Activated T-helper 2 cell treated with anti-CD3 and anti-CD28 coated beads, Interferon-gamma antibody, Interleukin-2, Interleukin-4, amounts not matched to agents 10 μg/mL and 5 μg/mL and 100 μg/mL, durations not matched to agents 14 hours and 24 hours and 36 hours (primary cell): ENCODE measurements at places on chromosomes 5 and 9. TPM values are rescaled to one million over a fixed set of nuclear protein-coding genes. Genes with fewer than 3 reads are reported as not detected.

DNA sequence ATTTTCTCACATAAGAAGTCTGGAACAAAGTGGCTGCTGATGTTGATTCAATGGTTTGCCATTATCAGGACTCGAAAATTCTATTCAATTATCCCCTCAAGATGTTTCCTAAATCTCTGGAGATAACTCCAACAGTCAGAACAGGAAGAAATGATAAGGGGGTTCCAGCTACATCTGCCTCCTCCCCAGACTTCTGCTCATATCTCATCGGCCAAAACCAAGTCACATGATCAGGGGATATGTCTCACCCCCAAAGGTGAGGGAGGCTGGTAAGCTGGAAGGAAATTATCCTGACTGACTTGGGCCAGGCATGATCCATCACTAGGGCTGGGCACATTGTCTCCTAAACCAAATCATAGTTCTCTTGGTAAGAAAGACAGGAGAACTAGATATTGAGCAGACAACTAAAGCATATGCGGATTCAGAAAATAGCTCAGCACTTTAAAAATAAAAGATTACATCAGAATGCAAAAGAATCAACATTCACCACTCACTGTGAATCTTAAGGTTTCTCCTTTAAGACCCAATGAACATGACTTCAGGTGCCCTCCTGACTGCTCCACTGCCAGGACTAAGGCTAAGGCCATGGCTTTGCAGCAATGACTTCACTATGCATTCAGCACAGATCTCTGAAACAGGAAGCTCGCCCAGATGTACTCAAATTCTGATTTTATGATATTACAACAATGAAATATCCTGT lies 306.3 kb downstream of the ENC1 start:
- no peak for DNase-seq

DNA sequence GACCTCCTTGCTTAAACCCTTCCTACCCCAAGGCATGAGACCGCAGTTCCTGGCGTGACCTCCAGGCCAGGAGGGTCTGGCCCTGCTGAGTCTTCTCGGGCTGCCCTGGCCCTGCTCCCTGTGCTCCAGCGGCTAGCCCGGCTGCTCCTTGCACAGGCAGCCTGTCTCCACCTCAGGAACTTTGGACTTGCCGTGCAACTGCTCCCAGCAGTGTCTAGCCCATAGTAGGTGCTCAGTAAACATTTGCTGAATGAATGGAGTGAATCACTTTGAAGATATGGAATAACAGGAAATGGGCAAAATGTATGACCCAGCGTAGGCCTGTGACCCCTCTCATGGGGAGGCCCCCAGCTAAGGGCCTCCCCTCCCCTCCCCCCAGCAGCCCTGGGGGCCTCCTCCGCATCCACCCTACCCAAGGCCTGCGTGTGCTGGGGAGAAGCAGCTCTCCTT lies 127.1 kb downstream of the ZNF354C start:
- DNase-seq, result no peak

DNA sequence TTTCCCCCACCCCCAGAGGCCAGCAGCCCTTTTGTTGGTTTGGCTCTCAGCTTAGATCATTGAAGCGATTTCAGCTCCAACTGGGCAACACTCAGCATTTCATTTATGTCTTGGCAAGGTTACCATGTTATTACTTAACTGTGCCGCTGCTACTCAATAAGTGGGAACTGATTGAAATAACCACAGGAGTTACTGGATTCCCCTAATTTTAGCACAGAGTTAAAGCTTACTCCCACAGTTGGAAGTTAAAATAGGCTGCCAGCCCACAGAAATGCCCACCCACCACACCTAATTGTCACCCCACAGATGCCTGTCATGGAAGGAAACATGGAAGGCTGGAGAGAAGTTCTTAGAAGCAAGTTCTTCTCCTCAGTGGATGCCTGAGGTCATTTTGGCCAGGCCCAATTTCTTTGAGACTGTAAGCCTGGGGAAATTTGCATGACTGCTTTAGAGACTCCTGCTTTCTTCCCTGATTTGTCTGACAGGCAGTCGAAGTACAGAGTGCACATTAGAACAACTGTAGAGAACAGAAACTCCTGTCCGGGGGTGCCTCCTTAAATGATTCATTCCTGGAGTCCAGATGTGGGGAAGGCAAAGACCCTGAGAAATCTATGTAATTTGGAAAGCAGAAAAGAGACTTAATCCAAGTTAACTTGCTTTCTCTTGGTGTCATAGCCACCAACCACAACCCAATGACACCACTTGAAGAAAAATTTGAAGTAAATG lies 370.0 kb downstream of the ZSWIM6 start:
- DNase-seq, result no peak

GRCh38 chr9:73548201-73548600 lies 396.5 kb downstream of the ANXA1 start:
- no peak for DNase-seq

IRGM gene
- total RNA-seq, result 1.7 and 1.8 TPM in 2 replicates

- DNase-seq, result peak; percentile 73
Measured at GRCh38 chr9:128684325-128685199, 4.5 kb upstream of the SET start.

- DNase-seq, result no peak
Measured at GRCh38 chr9:108836781-108837180, 19.0 kb downstream of the ACTL7B start.

- no peak for DNase-seq
Measured at GRCh38 chr5:113044776-113045465, 68.3 kb downstream of the DCP2 start.

DNA sequence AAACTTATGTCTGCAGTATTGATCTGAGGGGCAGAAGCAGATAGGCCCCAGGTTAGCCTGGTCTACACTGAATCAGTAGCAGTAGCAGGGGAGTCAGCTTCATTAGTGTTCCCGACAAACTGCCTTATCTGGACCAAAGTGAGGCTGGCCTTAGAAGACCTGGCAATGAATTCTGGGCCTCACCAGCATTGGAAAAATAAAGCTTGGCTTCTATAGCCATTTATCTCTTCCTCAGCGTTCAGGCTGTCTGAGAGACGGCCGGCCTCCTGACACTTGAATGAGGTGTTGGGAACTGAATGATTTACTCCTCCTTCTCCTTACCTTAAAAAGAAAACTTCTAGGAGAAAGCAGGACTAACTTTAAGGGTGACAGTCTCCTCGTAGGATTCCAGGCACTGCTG lies 141.8 kb upstream of the RUSC2 start:
- DNase-seq, result no peak

GRCh38 chr5:12876541-12877298 lies 972.5 kb upstream of the CTNND2 start:
- DNase-seq, result no peak
